Amygdala (tissue), 56 donors: ENCODE measurements at places on chromosomes 5 and 9.

DNA sequence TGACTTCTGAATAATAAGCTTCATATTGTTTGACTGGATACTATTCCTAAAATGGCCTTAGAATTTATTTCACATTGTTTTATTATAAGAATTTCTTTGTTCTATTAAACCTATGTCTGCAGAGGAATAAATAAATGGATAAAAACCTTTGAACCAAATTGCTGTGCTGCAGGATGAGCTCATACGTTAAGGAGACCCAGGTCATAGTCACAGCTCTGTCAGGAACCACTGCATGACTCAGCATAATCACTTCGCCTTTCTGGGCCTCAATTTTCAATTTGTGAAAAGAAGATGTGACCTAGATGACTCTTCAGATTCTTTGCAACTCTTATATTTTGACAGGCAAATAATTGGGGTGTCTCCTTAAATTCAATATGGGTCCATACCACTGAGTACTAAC lies 36.7 kb upstream of the HMHB1 start:
- no peak for DNase-seq

DNA sequence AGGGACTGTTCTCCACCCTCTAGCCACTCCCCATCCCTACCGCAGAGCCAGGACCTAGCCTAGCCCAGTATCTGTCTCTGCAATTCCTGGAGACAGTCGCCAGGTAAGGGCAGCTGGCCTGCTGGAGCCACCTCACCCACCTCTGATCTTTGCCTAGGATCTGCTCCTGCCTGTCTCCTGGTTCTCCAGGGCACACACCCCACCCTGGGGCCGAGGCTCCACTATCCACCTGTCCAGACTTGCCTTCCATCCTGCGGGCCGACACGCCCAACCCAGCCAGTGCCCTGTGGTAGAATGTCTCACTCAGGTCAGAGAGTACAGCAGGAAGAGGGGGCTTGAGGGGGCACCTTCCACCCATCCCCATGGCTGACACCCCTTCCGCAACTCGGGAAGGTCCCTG lies 15.7 kb upstream of the AQP7 start:
- no peak for DNase-seq

DNA sequence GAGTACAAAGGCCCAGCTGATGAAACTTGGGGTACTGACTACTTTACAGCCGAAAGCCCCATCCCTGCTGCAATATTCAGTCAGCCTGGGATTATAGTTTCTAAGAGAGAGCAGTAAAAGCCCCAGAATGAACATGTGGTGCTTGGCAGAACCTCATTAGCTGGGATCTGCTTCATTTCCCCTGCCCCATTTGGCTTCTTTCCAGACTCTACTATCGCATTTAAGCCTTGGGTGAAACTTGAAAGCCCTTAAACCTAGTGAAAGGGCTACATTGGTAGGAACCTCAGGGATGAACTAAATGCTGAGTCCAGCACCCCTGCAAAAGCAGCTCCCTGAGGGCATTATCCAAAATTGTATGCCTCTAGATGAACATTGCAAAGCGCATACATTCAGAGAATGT lies 631.1 kb downstream of the ACTL7B start:
- no peak for DNase-seq

GRCh38 chr9:123537809-123538208 lies 181.8 kb downstream of the CRB2 start:
- no peak for DNase-seq

DNA sequence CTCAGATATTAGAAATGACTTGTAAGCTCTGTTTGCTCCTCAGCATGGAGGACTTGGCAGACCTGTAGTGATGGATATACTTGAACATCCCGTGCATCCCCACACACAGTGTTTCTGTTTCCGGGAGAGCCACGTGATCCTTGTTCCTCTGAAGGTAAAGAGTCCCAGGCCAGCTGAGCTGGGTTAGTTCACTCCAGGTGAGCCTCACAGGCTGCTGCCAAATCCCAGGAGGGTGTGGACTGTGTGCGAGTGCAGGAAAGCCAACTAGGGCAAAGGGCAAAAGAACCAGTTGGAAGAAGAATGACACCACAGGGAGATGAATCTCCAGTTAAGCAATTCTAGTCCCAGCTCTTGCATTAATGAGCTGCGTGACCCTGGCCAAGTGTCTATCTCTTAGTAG lies 10.4 kb upstream of the TOMM5 start:
- DNase-seq, result no peak

GRCh38 chr5:10741661-10742060 lies 19.4 kb downstream of the DAP start:
- no peak for DNase-seq

DNA sequence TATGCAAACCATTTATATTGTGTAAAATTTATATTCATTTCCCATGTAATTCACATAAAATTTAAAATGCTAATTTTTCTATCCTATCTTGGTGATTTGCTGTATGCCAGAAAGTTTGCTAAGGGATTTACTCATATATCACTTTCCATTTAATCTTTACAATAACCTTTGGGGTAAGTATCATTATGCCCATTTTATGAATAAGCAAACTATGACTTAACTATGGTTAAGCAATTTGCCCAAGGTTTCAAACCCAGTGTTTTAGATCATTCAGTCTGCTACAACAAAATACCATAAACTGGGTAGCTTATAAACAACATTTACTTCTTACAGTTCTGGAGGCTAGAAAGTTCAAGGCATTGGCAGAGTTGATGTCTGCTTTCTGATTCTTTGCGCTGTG lies 246.4 kb upstream of the TMEM161B start:
- no peak for DNase-seq

DNA sequence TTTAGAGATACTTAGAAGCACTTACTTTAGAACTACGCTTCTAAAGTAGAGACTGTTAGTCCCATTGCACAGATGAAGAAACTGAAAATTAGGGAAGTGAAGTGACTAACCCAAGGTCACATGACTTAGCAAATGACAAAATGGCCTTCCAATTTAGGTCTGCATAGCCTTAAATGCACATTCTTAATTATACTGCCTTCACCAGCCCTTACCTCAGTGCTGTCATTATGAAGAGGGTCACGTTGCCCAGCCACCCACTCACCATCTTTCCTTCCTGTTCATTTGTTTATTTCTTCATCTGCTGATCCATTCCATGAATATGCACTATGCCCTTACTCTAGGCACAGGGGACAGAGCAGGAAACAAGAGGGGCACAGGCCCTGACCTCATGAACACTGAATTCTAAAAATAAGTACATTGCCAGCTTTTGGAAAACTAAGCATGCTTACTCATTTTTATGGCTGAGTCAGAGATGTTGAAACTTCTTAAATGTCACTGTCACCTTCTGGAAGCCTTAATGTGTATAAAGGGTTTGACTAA lies 8.6 kb downstream of the HAVCR2 start:
- DNase-seq, result no peak

GRCh38 chr9:99173570-99174504 lies 47.9 kb downstream of the ALG2 start:
- no peak for DNase-seq

- DNase-seq, result no peak
These were observed 15.1 kb downstream of the BBLN start for GRCh38 chr9:128175102-128175563.

GRCh38 chr9:132630811-132631210 lies 39.0 kb downstream of the DDX31 start:
- no peak for DNase-seq

DNA sequence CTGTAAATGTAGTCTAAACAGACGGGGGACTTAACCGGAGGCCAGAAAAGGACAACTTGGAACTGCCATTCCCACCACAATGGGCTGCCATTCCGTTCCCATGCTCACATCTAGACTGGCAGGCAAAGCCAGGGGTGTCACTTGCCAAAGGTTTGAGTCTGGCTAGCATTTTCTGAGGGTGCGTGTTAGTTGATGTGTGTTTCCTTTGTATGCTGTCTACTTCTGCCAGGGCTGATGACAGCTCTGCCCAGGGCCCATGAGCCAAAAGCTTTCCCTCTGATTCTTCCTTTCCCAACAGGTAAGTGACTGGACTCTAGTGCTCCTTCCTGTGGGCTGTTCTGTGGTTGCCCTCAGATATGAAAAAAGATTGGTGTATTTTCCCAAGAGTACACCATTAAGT lies 68.0 kb downstream of the ZNF608 start:
- DNase-seq, result no peak

GRCh38 chr5:82911910-82912309 lies 165.3 kb downstream of the TMEM167A start:
- no peak for DNase-seq

DNA sequence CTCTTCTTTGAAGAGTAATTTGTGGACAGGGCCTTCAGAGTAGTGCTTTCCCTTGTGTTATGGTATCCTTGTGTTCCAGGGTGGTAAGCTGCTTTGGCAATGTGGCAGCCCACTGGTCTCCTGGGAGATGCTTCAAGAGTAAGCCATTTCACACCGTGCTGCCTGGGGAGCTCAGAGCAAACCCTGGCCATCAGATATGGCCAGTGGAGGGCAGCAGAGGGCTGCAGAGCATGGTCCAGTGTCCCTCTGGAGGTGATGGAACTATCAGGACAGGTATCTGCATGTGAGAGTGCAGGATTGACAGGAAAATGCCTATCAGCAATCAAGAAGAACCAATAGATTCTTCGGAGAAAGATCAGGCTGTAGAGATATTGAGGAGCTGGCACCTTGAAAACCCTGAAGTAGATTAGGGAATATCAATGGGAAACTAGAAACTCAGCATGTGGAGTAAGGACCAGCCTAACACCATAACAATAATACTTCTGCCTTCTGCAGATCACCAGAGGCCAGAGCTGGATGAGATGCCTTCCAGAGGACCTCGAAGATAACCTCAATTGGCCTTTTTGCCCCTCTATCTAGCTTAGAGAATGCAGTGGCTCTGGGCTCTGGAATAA lies 90.8 kb downstream of the PLPPR1 start:
- DNase-seq, result peak; percentile 14

DNA sequence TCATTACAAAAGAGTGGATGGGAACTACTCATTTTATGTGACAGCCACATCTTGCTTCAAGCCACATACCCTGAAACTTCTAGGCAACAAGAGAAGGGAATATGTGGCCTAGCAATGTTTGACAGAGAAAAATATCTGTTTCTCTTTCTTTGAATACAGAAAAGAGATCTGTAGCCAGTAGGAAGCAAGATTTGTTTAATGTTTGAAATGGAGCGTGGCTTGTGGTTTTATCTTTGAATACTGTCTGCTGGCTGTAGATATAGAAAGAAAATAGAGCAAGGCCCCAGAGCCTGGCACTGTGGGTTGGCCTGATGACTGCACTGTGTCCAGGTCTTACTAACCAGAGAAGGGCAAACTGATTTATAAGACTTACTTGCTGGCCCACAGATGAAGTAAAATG lies 133.8 kb downstream of the ARHGEF28 start:
- DNase-seq, result no peak

- DNase-seq, result no peak
These were observed 178.5 kb upstream of the EGFLAM start for GRCh38 chr5:38079620-38080402.

DNA sequence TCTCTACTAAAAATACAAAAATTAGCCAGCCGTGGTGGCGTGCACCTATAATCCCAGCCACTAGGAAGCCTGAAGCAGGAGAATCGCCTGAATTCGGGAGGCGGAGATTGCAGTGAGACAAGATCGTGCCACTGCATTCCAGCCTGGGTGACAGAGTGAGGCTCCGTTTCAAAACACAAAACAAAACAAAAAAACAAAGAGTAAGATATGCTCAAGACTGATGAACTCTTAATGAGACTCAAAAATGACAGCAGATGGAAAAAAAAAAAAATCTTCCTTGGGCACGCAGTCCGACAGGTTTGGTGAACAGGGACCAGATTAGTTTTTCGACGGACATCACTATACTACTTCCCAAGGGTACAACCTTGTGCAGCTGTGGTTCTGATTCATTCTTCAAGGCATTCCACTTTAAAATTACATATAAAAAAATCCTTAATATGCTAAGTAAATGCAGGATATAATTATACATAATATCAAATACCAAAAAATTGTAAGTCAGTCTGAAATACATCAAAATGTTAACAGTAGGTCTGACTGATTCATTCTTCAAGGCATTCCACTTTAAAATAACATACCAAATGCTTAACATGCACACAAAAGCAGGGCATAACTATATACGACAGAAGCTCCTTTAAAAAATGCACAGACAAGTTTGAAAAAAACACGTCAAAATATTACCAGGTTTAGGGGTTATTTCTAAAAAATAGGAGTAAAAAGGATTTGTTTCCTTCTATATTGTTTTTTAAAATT lies 12.3 kb downstream of the PSIP1 start:
- DNase-seq, result no peak

GRCh38 chr9:102069969-102070368 lies 331.5 kb upstream of the GRIN3A start:
- DNase-seq, result no peak

- DNase-seq, result no peak
These were observed 1.2 kb upstream of the INSL6 start for GRCh38 chr9:5186416-5187169.

GRCh38 chr5:20347334-20347733 lies 359.3 kb upstream of the CDH18 start:
- no peak for DNase-seq

GRCh38 chr9:87359264-87359663 lies 138.4 kb upstream of the DAPK1 start:
- no peak for DNase-seq

GRCh38 chr9:72041775-72042194 lies 18.6 kb downstream of the C9orf57 start:
- no peak for DNase-seq

DNA sequence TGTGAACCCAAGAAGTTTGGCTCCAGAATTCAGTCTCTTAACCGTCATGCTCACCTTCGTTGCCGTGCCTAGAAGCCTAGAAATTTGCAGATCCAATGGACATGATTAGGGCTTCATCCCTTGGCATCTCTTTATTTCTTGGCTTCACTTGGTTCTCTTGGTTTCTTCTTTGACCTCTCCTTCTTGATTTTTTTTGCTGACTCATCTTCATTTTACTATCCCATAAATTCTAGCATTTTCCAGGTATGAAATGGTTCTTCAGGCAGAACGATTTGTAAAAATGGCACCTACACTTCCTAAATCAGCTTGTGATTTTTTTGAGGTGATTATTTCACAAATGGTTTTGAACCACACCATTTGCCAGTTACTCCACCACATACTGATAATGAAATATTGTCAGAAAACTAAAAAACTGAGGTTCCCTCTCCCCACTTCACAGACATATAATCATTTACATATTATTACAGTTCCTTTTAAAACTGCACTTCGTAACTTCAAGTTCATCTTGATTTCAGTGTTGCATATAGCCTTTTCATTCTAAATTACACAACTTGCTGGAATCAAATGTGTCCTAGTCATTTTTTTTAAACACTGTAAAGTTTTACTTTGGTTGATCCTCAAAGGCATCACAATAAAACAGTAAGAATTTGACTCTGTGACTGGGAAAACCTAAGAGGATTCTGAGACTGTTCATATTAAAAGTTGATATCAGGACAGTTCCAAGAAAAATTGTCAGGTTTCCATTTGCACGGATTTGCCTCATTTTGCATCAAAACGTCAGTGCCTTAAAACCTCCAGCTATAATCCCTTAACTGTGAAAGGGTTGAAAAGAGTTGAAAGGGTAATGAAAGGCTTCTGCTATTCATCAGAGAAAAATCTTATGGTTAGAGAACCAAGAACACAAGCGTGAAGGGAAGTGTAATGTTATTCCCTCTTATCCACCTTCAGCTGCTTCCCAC lies 8.9 kb upstream of the NREP start:
- DNase-seq, result no peak

GRCh38 chr9:36074870-36075532 lies 38.3 kb downstream of the RECK start:
- peak; percentile 28 for DNase-seq

- DNase-seq, result no peak
These were observed 13.2 kb upstream of the LRRC14B start for GRCh38 chr5:178110-178509.
